ENCODE measurements at places on chromosomes 7 and 10.

DNA sequence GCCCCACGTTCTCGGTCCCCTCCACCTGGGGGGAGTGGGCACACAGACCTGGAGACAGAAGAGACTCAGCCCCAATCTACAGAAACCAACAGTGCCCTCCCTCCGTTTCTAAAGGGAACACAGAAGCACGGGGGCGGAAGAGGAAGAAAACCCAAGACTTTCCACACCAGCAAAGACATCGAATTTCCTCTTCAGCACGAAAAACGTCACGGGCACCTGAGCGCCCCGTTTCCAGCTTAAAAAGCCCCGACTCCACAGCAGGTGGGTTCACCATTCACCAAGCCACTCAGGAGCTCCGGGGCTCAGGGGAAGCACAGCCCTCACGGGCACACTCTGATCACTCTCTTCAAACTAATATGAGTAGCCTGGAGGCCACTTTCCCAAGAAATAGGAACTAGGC lies 19.6 kb downstream of the NUDT1 start:
- DNase-seq, result no peak

DNA sequence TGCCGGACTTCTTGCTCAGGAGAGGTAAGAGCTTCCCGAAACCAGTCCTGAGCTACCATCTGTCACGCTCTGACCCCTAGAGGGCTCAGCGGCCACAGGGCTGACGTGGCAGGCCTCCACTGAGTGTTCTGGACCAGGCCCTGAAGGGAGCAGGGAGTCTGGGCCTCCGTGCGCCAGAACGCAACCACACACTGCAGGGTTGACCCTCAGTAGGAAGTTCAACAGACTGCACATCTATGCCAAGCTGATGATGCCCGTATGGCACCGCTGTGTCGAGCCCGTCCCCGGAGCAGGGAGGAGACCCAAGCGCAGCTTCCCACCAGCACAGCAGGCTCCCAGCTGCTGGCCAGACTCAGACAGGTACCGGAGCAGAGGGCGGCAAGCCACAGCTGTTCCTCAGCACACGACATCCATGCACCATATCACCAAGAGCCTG lies 39.2 kb downstream of the CAMK2B start:
- no peak for DNase-seq

DNA sequence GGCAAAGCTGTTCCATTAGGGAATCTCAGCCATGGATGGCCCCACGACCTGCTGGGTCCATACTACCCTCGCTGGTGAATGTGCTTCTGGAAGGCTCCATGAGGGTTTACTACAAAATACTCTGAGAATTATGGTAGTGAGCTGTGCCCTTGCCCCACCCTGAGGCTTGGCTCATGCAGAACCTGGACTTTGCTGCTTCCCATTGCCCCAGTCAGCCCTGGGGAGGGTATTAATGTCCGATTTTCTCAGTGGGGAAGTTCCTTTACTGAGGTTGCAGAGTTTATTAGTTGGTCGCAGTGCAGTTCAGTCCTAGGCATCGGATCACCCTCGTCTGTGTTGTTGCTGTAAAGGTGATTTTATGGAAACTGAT lies 310.1 kb downstream of the WDR37 start:
- DNase-seq, result no peak

- no peak for DNase-seq
These were observed 94.9 kb downstream of the OAT start for GRCh38 chr10:124323806-124324205.

- DNase-seq, result no peak
These were observed 23.5 kb upstream of the GPR146 start for GRCh38 chr7:1020849-1021251.

DNA sequence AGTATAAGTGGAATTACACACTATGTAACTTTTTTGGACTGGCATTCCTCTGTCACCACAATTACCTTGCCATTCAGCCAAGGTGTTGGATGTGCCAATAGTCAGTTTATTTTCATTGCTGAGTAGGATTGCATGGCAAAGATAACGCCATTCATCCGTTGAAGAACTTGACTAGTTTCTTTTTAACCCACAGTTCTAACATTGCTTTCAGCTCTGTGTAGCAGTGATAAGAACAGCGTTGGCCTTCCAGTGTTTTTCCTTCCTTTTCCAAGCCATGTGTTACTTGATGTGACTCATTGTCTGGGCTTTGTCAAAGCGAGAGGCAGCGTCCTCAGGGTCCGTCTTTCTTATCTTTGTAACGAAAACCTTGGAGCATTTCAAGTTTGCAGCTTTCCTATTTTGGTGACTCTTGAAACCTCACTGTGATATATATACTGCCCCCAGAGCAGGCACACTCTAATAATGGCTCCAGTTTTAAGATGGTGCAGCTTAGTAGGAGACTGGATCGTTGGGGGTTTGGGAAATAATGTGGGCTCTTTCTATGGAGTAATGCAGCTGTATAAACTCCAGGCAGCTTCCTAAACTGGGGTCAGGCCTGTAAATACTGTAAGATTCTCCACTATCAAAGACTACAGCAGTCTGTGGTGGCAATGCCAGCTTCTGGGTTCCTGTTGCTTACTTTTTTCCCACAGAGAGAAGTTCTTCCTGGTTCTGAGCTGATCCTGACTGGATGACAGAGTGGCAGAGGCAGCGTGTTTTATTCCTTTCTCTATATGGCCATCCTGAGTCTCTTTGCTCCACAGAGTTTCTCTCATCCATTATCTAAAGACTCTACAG lies 41.7 kb downstream of the AKR1E2 start:
- no peak for DNase-seq

DNA sequence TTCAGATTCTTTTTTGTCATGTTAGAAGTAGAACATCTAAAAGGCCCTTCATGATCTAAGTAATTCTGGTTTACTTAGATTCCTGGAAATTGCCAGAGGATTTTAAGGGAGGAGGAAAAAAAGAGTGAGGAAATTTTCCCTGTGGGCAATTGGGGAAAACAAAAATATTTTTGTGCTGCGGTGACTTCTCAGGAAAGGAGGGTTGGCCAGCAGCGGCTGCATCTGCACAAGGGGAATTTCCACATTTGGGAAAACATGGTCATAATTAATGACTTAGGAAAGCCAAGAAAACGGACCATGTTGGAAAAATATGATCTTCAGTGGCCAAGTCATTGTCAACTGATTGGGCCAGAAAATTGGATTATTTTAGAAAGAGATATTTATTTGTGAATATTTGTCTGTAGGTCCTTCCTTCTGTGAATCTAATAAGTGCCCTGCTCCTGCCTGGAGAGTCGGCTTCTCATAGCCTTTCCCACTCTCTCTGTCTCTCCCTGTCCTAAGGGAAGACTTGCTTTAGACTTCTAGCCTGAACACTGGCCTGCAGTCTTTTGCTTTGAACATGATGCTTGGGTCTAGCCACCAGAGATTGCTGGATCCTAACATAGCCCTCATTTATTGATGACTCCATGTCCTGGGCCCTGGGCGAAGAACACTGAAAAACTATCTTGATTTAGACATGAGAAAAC lies 124.2 kb upstream of the MKLN1 start:
- DNase-seq, result no peak

- no peak for DNase-seq
These were observed 1.3 kb downstream of the SNX10 start for GRCh38 chr7:26292768-26293560.

GRCh38 chr7:54186336-54186735 lies 355.8 kb upstream of the VSTM2A start:
- DNase-seq, result no peak

DNA sequence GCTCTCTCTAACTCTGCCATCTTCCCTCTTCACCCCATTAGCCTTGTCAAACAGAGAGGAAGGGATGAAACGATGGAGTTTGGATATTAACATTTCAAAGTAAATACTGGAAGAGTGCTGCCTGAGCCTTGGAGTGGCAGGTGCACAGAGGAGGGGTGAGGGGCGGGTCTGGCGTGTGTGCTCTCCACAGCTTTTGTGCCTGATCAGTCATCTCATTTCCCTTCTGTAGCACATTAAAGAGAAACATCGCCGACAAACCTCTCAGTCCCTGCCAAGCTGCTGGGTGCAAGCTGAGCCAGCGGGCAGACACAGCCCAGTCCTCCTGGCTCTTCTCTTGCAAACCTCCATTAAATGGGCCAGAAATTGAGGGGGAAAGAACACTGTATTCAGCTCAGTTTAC lies 76.2 kb downstream of the SLIT1 start:
- no peak for DNase-seq

- no peak for DNase-seq
These were observed 30.6 kb downstream of the MYL10 start for GRCh38 chr7:101598422-101598985.
